Fibroblast of the aortic adventitia (primary cell): ENCODE measurements at places on chromosomes 3 and 15. TPM values are rescaled to one million over a fixed set of nuclear protein-coding genes. Genes with fewer than 3 reads are reported as not detected.

DNA sequence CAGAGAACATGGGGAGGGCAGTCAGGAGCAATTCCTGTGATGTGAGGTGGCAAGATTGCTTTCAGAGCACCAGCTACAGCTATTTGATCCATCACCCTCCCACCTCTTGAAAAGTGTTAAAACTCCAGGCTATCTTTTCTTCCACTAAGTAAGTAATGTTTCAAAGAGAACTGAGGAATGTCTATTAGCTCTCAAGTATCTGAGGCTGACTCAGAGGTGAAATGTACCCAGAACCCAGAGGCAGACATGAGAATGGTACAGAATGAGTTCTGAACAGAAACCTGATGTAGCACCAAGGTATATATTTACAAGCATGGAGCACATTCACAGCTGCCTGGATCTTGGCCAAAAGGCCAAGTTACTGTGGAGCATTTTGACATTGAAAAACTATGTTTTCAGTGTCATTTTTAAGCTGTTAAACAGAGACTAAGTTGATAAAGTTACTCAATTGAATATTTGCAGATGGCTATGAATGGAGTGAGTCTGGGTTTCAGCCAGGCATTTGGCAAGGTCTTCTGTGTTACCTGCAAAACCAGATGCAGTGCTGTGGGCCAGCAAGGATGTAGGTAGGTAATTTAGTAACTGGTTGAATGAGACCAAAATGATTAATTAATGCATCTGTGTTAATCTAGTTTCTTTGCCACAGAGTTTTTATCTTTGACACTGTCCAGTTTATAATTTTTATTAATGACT, 227.7 kb upstream of the CD96 start:
- no peak for DNase-seq

GRCh38 chr3:122535964-122536631, 21.4 kb upstream of the KPNA1 start:
- DNase-seq = no peak

DNA sequence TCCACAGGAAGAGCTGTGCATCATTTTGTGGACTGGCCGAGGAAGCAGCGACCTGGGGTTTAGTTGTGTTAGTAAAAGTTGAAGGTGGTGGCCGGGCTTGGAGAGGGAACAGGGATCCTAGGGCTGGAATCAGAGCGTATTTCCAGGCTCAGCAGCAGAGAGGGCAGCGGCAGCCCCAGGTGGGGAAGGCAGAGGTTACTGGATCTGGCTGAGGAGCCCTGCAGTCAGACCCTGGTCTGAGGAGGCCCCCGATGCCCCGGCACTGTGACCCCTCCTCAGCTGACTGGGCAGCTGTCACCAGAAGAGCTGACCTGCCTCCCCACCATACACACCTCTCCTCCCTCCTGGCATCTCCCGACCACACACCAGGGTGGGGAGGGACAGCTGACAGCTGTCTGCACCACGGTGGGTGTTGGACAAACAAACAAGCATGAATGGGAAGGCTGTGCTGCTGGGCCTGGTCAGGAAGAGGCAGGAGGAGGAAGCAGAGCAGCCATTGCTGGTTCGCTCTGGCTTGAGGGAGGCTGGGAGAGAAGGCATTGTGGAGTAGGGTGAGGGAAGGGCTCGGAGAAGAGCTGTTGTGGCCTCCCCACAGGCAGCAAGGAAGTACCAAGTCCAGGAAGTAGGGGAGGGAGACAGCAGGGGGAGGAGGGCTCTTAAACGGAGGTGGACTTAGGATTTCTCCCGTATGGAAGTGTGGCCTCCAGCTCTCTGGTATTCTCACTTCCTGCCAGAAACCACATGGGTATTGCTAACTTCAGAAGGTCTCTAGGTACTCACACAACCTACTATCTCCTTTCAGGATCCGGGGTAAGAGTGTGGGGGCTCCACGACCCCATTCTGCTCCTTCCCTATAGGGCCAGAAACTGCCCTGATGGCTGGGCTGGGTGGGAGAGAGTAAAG, 49.5 kb upstream of the HACD2 start:
- DNase-seq = no peak

DNA sequence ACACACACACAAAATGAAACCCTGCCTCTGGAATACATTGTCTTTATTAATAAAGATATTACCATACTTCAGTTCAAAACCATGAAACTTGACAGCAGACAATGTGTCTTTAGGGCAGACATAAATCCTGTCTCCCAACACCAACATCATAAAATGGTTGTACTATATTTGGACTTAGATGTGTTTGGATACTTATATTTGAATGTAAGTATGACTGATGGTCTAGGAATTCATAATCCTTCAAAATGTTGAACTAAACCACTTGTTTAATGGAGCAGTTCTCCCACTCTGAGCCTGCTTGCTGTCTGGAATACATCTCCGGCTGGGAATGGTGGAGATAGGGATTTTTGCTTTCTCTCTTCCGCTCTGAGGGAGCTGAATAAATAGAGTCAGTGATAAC, 10.6 kb downstream of the FBN1 start:
- peak; percentile 83 for DNase-seq

DNA sequence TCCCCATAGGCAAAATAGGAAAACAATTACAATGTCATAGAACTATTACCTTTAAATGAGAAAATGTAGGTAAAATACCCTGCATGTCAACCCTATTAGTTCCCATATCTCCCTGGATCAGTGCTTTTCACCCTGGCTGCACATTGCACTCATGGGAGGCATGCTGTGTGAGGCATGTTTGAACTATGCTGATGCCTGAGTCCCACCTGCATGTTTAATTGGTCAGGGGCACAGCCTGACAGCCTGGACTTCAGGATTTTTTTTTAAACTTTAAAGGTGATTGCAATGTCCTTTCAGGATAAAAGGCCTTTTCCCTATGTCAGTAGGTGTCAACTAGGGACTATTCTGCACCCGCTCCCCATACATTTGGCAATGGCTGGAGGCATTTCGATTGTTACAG, 136.0 kb upstream of the NR2E3 start:
- DNase-seq = no peak

DNA sequence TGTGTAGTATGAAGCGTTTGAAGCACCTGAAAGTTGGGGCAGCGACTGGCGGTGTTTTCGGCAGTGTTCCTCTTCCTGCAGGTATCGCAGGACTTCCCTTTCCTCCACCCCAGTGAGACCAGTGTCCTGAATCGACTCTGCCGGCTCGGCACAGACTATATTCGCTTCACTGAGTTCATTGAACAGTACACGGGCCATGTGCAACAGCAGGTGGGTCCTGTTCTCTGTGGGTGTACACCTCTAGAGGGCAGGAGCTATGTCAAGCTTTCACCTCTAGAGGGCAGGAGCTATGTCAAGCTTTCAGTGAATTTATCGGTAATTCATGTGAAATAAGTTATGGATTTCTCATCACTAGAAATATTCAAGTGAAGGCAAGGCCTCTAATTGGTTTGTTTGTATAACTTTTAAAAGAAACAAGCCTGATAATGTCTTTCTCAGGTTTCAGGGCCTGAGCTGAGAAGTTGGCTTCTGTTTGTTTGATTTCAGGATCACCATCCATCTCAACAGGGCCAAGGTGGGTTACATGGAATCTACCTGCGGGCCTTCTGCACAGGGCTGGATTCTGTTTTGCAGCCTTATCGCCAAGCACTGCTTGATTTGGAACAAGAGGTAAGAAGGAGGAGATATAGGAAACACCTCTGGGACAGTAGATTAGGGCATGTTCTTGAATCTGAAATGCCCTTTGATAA, 5.3 kb downstream of the TUBGCP4 start:
- DNase-seq = peak; percentile 50

- DNase-seq = no peak
Measured at GRCh38 chr3:54899273-54899672, 28.6 kb downstream of the LRTM1 start.

DNA sequence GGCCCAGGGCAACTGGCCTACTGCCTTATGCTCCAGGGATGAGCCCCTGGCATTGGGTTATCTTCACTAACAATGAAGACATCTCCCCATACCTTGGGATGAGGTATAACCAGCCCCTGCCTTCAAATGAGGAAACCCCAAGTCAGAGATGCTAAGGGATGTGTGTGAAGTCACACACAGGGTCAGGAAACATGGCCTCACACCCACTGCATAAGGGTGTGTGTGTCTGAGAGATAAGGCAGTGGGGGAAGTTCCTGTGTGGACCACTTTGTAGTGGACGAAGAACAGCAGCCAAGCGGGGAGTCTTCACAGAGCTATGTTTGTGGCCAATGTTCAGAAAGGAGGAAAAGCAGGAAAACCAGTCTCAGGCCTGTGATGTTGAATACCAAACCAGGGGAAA, 10.5 kb downstream of the ELP6 start:
- DNase-seq = no peak

DNA sequence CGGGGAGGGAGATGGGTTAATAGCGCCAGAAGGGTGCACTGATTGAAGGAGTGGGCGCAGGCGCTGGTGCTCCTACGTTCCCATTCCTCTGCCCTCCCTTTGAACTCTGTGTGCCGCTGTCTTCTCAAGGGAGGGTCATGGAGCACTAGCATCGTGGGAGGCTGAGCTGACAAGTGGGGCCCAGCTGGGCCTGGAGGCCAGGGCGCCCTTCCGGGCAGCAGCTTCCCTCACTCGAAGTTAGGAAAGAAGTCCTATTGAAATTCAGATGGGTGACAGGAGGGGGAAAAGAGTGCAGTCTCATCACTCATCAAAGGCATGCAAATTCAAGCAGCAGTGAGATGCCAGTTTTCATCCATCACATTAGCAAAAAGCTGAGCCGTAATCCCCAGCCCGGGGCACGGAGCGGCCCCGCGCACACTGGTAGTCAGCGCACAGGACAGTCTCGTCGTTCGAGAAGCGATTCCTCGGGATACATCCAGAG, 128.2 kb downstream of the LRRK1 start:
- no peak for DNase-seq

- DNase-seq = peak; percentile 48
Measured at GRCh38 chr3:168991803-168992202, 671.7 kb downstream of the MECOM start.

DNA sequence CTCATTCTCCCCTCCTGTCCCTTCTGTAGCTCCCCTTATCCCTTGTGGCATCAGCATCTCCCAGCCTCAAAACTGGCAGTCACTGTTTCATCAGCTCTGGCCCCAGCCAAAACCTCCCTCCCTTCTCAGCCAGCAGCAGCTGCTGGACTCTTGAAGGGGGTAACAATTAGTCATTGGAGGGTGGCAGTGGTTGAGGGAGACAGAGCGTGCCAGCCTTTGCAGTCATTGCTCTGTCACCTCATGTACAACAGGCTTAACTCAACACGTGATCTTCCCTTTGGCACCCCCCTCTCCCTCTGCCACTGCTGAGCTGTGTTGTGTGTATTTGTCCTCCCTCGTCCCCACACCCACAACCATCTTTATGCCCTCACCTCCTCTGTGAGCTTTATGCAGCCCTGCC, 28.2 kb downstream of the RBP2 start:
- DNase-seq = no peak

- DNase-seq = no peak
Measured at GRCh38 chr3:8070011-8070410, 431.6 kb upstream of the LMCD1 start.

GRCh38 chr3:18670759-18671158, 245.6 kb upstream of the SATB1 start:
- no peak for DNase-seq

DNA sequence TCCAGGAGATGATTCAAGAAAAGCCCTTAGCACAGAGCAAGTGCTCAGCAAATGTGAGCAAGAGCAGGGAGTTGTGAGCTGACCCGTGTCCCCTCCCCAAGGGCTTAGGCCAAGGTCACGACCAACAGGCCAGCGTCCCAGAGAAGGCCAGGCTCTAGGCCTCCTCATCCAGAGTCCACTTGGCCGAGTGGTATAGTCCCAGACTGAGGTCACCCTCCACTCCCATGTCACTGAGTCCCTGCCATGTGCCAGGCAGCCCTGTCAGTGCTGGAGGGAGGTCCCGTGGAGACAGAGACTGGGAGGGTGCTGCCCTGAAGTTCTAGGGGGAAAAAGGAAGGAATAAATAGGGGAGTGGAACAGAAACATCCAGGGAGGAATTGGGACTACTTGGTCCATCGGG, 44.0 kb downstream of the TPRA1 start:
- DNase-seq = no peak

- DNase-seq = no peak
Measured at GRCh38 chr15:41806291-41807181, 21.4 kb upstream of the JMJD7 start.

DNA sequence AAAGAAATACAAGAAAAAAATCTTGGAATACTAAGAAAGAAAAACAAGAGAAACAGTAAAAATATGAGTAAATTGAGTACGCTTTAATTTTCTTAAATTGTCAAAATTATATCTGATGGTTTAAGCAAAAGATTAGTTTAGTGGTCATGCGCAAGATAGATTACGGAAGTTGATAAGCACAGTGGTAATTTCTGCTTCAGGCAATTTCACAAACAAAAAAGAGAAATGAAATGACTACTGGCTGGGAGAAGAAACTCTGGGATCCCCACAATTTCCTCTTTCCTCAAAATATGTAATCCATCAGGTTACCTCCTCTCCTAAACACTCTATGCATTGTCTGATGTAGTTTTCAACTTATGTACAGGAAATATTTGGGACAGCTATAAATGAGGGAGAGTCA, 9.0 kb downstream of the MYD88 start:
- no peak for DNase-seq

DNA sequence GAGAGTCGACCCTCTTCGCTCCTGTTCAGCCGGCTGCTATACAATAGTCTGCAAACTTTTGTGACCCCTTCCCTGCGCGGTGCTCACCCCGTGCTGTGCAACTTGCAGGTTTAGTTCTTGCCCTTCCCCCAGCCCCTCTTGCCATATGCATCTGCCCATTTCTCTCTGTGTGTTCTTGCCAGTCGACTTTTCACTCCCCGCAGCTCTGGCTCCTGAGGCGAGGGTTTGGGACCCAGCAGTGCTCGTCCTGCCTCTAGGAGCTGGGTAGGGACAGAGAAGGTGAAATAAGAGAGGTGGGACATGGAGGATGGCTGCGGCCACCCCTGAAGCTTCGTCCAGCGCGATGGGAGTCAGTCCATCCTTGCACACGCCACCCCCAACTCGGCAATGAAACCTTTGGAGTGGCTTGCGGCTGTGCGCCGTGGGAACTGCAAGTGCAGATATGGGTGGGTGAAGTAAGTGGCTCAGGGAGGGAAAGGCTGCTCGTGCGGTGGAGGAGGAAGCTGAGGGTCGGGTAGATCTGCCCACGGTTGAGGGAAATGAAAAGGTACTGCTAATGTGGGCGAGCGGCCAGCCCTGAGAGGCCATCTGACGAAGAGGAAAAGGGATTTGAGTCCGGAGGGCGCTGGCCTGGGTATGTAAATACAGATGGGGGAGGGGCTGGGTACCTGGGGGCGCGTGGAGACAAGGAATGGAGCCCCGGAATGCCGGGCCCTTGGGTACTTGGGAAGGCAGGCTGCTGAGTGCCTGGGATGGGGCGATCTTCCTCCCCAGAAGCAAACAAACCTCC, 1.0 kb downstream of the LRRC3B start:
- DNase-seq = no peak

IRAK2 gene
- 0.90 and 9.1 TPM in 2 replicates for total RNA-seq

LYZL4 gene
- total RNA-seq = not detected in 2 replicates

SLC28A1 gene
- total RNA-seq = not detected in 2 replicates

SKOR1 gene
- 0.08 and 0.09 TPM in 2 replicates for total RNA-seq

TNFAIP8L3 gene
- 10.3 and 22.4 TPM in 2 replicates for total RNA-seq

PIGZ gene
- total RNA-seq = 1.9 and 19.2 TPM in 2 replicates

SYNPR gene
- total RNA-seq = not detected in 2 replicates

PLD1 gene
- 10.1 and 23.1 TPM in 2 replicates for total RNA-seq

AHSG gene
- not detected in 2 replicates for total RNA-seq

CRYGS gene
- 1.3 TPM in 1 of 2 replicates, not detected in the other for total RNA-seq

FBLN2 gene
- 452 and 600 TPM in 2 replicates for total RNA-seq

WNT7A gene
- total RNA-seq = not detected in 2 replicates
